Urinary bladder (tissue), 4 donors: ENCODE measurements at places on chromosomes 13 and 19. TPM values are rescaled to one million over a fixed set of nuclear protein-coding genes. Genes with fewer than 3 reads are reported as not detected.

DNA sequence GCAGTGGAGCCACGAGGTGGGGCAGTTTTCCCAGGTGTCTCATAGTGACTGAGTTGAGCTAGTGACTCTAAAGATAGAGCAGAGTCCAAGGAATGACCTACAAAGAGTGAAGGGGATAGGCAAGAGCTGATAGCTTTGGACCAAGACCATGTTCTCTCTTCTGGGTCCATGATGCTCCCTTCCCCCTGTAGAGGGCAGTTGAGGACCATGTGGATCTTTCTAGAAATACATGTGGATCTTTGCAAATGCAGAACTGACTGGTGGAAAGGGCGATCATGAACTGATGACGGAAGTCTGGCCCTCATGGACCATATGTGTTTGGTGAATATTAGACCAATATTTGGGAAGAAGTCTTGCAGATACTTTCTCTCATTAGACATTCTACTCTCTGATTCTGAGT lies 6.9 kb downstream of the PSG1 start:
- no peak for DNase-seq

The HTR2A gene
- 0.49 TPM for polyA plus RNA-seq

The OLFM2 gene
- polyA plus RNA-seq: 4.6 TPM

The CBY2 gene
- polyA plus RNA-seq: not detected

DNA sequence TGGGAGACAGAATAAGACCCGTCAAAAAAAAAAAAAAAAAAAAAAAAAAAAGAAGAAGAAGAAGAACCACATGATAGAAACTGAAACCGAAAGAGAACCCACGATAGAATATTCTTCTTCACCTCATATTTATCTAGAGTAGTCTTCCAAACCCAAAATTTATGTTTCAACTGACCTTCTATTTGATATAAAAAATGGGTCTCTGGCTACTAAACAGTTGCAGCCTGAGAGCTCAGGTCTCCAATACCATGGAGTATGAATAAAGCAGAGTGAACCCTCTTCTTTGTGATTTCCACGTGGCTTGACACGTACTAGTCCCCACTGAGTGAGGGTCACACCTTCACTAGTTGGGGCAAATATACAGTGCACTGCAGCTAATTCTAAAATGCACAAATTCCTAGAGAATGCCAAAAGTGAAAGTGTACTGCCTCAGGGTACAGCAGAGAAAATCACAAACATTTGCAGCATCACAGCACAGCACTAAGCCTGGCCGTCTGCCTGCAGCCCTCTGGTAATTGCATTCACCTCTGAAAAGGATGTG lies 30.8 kb upstream of the RFC3 start:
- DNase-seq: no peak

The KLK3 gene
- polyA plus RNA-seq: not detected

- DNase-seq: no peak
Measured at GRCh38 chr19:23183251-23183650, 66.4 kb downstream of the ZNF730 start.

DNA sequence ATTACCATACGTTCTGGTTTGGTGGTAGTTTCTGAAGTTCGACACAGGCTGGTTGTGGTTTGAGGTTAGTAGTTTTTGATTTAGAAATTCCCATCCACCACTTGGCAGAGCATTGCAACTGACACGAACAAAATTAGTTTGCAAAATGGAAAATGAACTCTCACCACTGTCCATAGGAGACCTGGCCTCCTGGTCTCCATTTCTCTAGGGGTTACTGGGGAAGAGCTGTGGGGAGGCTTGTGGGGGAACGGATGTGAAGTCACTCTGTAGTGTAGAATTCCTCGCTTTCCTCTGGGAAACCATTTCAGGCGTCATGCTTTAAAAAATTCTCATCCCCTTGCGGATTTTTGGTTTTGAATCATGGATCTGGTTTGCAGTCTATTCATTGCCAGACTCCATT lies 321.5 kb upstream of the MAB21L1 start:
- DNase-seq: no peak

DNA sequence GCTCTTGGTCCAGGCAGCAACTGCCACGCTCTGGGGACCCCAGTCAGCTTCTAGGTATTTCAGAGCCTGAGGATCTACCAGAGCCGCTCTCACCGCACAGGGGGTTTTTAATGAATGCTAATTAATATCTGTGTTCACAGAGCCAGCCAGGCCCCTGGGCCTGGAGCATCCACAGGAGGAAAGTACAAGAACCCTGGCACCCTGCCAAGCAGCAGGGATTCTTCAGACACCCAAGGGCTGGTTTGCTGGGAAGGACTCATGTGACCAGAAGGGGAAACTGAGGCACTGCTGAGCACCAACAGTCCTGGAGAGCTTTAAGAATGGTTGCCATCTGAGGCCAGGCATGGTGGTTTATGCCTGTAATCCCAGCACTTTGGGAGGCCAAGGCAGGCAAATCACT lies 38.0 kb upstream of the ADGRE5 start:
- no peak for DNase-seq

The ZNF99 gene
- polyA plus RNA-seq: 0.05 TPM

- no peak for DNase-seq
Measured at GRCh38 chr13:74027161-74027779, 106.9 kb downstream of the KLF12 start.

The SERP2 gene
- 5.7 TPM for polyA plus RNA-seq

The GPR12 gene
- not detected for polyA plus RNA-seq

DNA sequence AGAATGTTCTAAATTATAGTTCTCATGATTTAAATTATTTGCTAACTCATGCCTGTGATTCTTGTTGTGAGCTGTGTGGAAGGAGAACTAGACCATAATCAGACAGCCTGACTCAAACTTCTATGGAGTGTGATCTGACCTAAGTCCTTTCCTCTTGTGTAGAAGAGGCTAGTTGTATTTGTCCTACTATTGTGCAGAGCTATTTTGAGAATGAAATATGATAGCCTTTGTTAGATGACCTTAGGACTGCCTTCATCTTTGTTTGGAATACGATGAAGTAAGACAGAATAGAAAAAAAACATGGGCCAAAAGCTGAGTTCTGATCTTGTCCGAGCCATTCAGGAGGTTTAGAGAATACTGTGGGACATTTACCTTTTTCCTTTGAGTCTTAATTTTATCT lies 119.4 kb downstream of the STOML3 start:
- no peak for DNase-seq

- no peak for DNase-seq
Measured at GRCh38 chr13:72884101-72884500, 102.2 kb downstream of the PIBF1 start.

DNA sequence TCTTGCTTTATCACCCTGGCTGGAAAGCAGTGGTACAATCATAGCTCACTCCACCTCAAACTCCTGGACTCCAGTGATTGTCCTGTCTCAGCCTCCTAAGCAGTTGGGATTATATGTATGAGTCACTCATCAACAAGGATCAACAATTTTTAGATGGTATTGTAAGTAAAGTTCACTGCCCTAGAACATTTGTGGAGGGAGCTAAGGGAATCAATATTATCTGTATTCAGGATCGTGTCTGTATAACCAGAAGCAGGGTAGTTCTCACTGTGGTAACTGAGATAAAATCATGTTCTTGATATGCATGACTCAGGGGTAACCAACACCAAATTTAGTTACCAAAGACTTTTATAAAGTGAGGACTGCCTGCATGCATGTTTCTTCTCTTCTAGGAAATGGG lies 27.0 kb downstream of the ZMYM5 start:
- no peak for DNase-seq

The ADPRHL1 gene
- 2.6 TPM for polyA plus RNA-seq

The DAND5 gene
- not detected for polyA plus RNA-seq

GRCh38 chr13:24141333-24141910 lies 19.1 kb upstream of the SPATA13 start:
- no peak for DNase-seq

The HIF3A gene
- 186 TPM for polyA plus RNA-seq

DNA sequence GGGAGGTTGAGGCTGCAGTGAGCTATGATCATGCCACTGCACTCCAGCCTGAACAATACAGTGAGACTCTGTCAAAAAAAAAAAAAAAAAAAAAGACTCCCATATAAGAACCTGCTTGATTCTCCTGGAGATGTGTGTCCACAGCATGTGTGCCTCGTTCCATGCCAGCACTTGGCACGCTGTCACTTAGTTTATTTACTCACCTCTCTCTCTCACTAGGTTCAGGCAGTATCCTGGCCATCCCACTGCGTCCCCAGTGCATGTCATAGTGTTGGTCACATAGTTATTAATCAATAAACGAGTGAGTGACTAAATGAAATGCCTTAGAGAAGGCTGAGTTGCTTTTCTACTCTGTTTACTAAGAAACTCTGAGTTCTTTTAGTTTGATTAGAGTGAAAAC lies 79.1 kb upstream of the GPR12 start:
- no peak for DNase-seq

The ZNF28 gene
- polyA plus RNA-seq: 7.6 TPM

The ZNF723 gene
- polyA plus RNA-seq: not detected

The SYDE1 gene
- 35.6 TPM for polyA plus RNA-seq

GRCh38 chr13:45859705-45860104 lies 8.2 kb upstream of the SIAH3 start:
- DNase-seq: no peak

GRCh38 chr19:40279761-40280607 lies 5.2 kb downstream of the AKT2 start:
- no peak for DNase-seq

The KIR2DL3 gene
- not detected for polyA plus RNA-seq

The OLFM4 gene
- polyA plus RNA-seq: 0.27 TPM

DNA sequence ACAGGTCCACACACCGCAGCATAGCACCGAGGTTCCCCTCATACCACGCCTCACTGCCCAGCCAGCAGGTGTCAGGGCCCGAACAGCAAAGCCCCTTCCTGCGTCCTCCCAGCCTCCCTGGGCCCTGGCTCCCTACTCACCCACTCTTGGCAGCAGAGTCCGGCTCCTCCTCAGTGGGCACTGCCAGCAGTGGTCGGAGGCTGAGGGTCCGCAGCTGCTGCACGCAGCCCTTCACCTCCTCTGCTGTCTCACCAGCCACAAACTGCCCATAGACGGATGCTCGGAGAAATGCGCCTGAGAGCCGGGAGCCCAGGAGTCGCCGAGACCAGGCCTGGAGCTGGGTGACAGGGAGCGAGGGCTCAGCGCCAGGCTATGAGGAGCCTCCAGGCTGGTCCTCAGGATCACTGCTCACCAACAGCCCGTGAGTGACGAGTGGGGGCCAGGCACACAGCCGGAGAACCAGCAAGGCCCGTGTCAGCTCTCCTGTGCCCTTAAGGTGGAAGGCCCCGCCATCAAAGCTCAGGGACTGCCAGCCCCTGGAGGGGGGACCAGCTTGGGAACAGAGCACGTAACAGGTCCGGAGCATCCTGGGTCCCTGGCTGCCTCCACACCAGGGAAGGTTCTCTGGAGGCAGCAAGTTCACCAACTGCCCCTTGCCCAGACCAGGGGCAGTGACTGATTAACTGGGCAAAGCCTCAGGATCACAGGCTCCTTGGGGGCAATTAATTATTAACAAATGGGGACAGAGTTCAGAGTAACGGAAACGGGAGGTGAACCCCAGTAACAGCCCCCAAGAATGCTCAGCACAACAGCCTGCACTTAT lies at the start of gene PRODH2:
Gene PRODH2 (minus strand): TSS at position 626 of the 823 bp plus-strand sequence. CDS start 40 bp downstream, at position 586.
- DNase-seq: no peak

- DNase-seq: no peak
Measured at GRCh38 chr13:58056426-58056825, 424.9 kb downstream of the PCDH17 start.

The ALDH16A1 gene
- 34.7 TPM for polyA plus RNA-seq

- no peak for DNase-seq
Measured at GRCh38 chr19:50434525-50434924, 1.8 kb downstream of the MYBPC2 start.

GRCh38 chr13:91546900-91547299 lies 148.5 kb downstream of the GPC5 start:
- DNase-seq: no peak

The ZBTB32 gene
- polyA plus RNA-seq: 0.09 TPM

The TPTE2 gene
- not detected for polyA plus RNA-seq

The PDX1 gene
- not detected for polyA plus RNA-seq

DNA sequence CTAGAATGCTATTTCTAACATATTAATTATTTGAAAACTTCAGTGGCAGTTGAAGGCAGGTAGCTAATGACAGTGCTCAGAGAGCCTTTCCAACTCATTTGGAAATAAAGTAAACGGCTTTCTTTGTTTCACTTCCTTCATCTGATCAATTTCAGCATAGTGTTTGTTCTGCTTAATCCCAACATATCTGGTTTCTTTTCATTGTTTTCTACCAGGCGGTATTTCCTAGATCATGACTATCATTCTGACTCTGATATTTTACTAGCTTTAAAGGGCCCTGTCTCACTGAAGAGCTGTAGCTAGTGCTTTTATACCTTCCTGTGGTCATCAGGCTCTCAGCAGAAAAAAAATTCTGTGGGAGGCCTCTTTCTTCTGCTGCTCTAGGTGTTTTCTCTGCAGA lies 178.6 kb downstream of the RBM26 start:
- DNase-seq: no peak

The MCEMP1 gene
- polyA plus RNA-seq: 1.1 TPM

DNA sequence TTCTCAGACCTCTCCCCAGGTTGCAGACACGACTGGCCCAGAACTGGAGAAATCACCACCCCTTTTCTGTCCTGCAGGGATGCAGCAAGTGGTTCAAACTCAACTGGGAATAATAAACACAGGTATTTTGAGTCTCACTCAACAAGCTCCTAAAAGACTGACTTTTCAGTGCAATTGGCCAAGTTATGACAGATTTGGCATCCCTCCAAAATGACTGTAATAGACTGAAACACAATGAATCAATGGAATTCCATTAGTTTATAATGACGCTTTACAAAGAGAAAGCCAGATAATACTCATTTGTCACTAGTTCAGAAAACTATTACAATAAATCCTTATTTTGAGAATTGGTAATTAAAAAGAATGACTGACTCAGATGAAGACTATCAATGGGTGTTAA lies 38.1 kb downstream of the MIPEP start:
- DNase-seq: no peak

The PPP1R13L gene
- polyA plus RNA-seq: 28.1 TPM

DNA sequence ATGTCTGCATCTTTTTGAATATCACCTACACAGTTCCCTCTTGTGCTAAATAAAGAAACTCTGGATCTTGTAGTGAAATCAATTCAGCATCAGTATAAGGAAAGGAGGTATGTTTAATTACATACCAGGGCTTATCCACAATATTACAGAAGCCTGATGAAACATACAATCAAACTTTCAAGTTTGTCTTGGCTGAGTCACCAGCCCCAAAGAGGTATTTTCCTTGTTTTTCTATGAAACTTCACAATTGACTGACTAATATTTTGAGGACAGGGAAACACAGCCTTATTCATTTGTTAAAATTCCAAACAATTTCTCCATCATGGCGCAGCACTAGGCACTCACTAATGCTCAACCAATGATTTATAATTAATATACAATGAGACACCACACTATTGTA lies 952.4 kb downstream of the PCDH17 start:
- DNase-seq: no peak

- no peak for DNase-seq
Measured at GRCh38 chr19:5050067-5050656, 81.2 kb downstream of the KDM4B start.

DNA sequence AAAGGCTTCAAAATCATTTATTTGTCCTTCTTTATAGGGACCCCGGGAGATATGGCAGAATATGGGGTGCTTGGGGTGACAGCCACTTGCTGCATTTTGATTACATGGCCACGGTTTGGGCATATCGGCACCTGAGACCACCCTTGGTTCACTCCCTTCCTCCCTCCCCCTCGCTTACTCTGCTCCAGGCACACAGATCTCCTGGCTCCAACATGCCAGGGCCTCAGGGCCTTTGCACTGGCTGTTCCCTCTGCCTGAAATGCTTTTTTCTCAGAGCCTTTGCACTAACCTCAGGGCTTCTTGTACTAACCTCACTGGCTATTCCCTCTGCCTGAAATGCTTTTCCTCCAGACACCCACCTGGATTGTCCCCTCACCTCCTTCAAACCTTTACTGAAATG lies 23.8 kb downstream of the VAV1 start:
- DNase-seq: no peak
